MG63 (cell line): ENCODE measurements at places on chromosomes 12 and 14. TPM values are rescaled to one million over a fixed set of nuclear protein-coding genes. Genes with fewer than 3 reads are reported as not detected.
A peak's percentile ranks its signal among the peaks of the same experiment; 100 is the strongest.

DNA sequence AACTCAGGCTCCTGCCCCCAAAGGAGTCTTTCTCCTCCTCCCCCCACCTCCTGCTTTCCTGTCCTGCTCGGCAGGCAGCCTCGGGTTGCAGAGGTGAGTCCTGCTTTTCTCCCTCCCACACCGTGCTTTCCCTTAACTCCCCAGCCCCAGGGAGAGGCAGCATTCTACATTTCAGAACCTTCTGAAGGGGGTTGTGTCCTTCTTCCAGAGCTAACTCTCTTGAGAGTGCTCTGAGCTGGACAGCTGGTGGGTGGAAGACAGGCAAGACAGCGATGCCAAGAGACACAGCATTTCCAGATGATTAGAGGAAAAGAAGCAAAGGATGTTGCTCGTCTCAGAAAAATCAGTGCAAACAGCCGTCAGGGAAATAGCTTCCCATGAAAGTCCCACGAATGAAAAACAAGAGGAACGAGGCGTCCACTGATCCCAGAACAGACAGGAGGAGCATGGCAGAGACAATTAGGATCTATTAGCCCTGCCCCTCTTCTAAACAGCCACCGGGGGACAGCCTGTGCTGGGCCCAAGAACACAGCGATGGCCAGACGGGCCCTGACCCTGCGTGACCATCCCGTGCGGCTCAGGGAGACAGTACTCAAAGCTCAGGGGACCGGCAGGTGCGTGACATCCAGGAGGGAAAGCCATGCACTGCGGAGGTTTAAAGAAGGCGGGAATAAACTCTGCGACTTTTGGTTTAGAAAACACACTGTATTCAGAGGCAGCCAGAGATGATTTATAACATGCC lies 216.5 kb upstream of the RTL1 start:
- DNase-seq, result no peak

- DNase-seq, result no peak
Observed at GRCh38 chr14:94383777-94384176, 4.6 kb downstream of the SERPINA1 start.

DNA sequence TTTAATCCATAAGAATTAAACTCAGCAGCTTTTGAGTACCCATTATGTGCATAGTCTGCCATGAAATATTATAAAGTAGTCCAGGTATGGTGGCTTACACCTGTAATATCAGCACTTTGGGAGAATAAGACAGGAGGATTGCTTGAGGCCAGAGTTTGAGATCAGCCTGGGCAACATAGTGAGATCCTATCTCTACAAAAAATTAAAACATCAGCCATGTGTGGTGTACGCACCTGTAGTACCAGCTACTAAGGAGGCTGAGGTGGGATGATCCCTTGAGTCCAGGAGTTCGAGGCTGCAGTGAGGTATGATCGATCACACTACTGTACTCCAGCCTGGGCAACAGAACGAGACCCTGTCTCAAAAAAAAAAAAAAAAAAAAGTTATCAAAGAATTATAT lies 15.3 kb downstream of the MARK3 start:
- no peak for DNase-seq

GRCh38 chr12:27077586-27077985 lies 4.8 kb downstream of the C12orf71 start:
- DNase-seq, result no peak

Gene TAS2R14
- 0.12 and 2.6 TPM in 2 replicates for total RNA-seq

DNA sequence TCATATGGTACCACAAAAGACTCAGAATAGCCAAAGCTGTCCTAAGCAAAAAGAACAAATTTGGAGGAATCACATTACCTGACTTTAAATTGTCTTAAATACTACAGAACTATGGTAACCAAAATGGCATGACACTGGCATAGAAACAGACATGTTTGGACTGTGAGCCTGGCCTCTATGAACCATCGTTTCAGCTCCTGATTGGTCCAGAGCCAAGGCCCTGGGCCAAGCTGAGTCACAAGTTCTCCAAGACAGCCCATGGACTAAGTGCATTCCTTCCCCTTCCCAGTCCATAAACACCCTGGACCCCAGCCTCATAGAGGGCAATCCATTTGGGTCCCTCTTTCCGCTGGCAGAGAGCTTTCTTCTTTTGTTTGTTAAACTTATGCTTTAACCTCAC lies 12.1 kb upstream of the PRR4 start:
- peak; percentile 51 for DNase-seq

Gene ACSM4
- not detected in 2 replicates for total RNA-seq

Gene DENND5B
- 8.7 and 14.5 TPM in 2 replicates for total RNA-seq

DNA sequence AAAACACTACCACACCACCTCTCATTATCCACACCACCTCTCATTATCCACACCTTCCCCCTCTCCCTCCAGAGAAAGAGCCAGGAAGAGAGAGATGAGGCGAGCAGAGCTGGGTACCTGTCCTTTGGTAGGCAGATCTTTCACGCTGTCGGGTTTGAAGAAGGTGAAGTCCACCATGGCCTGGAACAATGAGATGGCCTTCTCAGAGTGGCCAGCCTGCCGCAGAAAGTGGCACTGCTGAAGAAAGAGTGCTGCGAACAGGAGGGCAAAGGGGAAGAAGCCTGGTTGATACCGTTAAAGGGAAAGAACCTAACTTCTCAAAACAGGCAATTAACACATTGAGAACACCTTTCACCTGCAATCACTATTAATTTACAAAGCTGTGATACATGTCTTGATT lies 30.6 kb downstream of the NRDE2 start:
- DNase-seq, result no peak

Gene HDAC7
- total RNA-seq, result 30.5 and 31.5 TPM in 2 replicates

Gene DLK1
- not detected in 2 replicates for total RNA-seq

GRCh38 chr12:119115296-119115905 lies 63.3 kb upstream of the HSPB8 start:
- no peak for DNase-seq

DNA sequence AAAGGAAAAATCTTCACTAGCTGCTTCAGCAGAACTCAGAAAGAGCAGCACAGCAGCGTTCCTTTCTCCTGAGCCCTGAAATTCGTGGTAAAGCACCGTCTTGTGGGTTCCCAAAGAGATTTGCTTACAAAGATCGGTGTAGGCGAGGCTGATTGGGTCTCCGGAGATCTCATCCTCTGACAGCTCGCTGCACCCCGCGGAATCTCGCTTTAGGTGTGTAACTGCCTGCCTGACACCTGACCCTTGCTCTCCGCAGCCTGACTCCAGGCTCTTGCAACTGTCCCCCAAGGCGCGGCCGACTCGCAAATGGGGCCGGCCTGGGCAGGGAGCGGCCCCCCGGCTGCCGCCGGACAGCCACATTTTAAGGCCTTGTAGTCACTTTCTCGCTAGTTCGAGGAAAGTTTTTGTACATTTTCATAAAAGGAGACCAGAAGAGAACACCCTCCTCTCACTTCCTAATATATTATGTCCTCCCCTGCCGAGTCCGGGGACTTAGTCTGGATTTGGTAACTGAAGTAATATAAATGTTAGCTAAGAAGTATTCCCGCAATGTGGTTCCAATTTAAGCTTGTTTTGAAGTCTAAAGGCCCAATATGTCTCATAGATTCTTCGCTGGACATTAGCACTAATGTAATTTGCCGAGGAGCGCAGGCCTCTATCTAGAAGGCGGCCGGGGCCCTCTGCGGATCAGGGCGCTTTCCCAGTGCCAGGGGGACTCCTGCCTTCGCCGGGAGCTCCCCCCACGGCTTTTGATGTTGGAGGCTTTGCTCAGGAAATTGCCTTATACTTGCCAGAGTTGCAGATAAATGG lies 177.3 kb upstream of the CDKN3 start:
- DNase-seq, result no peak

- DNase-seq, result no peak
Observed at GRCh38 chr14:39015964-39016577, 87.0 kb downstream of the SEC23A start.

- DNase-seq, result no peak
Observed at GRCh38 chr12:123734268-123734667, 22.1 kb downstream of the ATP6V0A2 start.

Gene KERA
- not detected in 2 replicates for total RNA-seq

GRCh38 chr12:111447571-111448265 lies 42.0 kb downstream of the SH2B3 start:
- DNase-seq, result no peak

DNA sequence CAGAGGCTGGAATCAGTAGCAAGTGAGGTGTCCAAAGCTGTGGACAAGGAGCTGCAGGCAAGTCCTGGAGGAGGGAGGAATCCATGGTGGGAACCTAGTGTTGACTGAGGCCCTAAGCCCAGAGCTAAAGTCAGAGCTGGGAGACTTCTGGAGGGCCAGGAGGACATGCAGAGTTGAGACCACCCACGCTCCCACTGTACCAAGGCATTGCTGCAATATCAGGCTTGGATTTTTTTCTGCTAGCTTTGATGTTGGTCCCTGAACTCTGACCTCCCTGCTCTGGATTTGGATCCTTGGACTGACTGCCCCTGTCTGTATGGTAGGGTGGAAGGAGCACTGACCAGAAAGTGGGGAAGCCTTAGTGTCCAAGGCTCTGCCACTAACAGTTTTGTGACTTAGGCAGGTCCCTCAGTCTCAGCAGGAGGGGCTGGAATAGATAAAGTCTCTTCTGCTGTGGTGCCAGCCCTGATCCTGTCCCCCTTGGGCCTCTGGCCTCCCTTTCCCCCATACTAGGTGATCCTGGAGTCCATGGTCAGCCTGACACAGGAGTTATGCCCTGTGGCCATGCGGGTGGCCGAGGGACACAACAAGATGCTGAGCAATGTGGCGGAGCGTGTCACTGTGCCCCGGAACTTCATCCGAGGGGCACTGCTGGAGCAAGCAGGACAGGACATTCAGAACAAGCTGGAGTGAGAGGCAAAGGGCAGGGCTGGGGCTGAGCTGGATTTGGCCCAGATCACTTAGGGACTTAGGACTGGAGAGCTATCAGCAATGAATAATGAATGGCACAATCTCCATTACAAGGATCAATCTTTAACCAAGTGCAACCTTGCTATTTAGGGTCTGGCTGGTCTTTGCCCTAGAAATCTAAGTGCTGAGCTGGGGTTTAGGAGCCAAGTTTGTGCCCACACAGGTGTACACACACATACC lies 9.4 kb downstream of the CARMIL3 start:
- DNase-seq, result no peak

DNA sequence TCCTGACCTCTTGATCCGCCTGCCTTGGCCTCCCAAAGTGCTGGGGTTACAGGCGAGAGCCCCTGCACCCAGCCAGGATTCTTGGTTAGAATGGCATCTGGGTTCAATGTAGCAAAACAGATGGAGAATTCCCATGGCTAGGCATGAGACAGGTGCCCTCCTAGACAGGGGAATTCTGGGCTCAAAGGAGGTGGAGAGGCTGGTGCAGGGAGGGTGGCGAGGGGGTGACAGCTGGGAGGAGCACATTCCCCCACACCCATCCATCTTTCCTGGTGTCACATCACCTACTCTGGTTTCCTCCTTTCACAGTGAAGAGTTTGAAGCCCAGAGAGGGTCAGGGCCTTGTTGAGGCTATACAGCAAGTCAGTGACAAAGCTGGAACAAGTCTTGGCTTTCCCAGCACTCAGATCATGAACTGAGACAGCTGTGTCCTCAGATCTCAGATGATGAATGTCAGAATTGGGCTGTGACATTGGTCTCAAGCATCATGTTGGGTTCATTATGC lies 2.8 kb downstream of the SERPINA1 start:
- DNase-seq, result no peak

GRCh38 chr14:22898302-22899090 lies 15.5 kb downstream of the REM2 start:
- DNase-seq, result no peak

Gene E2F7
- total RNA-seq, result 2.4 and 2.5 TPM in 2 replicates
